SW 1271 (cell line): ENCODE measurements at places on chromosomes 16 and 17.

DNA sequence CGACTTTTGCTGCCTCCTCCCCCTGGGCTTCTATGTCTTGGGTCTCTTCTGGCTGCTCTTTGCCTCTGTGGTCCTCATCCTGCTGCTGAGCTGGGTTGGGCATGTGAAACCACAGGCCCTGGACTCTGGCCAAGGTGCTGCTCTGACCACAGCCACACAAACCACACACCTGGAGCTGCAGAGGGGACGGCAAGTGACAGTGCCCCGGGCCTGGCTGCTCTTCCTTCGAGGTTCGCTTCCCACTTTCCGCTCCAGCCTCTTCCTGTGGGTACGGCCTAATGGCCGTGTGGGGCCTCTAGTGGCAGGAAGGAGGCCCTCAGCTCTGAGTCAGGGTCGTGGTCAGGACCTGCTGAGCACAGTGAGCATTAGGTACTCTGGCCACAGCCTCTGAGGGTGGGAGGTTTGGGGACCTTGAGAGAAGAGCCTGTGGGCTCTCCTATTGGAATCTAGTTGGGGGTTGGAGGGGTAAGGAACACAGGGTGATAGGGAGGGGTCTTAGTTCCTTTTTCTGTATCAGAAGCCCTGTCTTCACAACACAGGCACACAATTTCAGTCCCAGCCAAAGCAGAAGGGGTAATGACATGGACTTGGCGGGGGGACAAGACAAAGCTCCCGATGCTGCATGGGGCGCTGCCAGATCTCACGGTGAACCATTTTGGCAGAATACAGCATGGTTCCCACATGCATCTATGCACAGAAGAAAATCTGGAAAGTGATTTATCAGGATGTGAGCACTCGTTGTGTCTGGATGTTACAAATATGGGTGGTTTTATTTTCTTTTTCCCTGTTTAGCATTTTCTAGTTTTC lies 2.3 kb downstream of the GP1BA start:
- peak; percentile 38 for DNase-seq

- no peak for DNase-seq
These were observed 36.8 kb downstream of the MGAT5B start for GRCh38 chr17:76905036-76905435.

GRCh38 chr17:79411419-79411818 lies 199.4 kb downstream of the RBFOX3 start:
- no peak for DNase-seq

DNA sequence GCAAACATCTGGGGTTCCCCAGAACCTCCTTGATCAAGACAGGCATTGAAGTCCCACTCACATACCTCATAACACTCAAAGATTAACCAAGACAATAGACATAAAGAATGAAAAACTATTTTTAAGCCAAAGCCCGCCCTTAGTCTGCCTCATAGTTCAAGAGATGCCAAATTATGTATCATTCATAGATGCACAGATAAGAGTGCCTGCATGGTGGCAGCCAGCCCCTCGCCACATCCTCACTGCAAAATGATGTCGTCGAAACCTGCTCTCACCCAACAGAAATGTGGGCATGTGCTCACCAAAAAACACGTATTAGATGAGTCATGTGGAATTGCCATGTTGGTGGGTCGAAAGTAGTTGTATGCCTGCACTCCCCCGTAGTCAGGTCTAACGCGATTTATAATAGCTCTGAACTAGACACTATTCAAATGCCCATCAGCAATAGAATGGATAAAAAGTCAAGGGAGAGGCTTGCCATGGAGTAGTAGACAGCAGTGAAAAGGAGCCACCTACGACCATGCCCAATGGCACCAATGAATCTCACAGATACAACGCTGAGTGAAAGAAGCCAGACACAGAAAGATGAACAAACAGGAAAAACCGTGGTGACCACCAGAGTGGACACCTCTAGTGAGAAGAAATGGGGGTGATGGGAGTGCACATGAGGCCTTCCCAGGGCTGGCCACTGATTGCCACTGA lies 64.8 kb downstream of the C16orf95 start:
- no peak for DNase-seq

DNA sequence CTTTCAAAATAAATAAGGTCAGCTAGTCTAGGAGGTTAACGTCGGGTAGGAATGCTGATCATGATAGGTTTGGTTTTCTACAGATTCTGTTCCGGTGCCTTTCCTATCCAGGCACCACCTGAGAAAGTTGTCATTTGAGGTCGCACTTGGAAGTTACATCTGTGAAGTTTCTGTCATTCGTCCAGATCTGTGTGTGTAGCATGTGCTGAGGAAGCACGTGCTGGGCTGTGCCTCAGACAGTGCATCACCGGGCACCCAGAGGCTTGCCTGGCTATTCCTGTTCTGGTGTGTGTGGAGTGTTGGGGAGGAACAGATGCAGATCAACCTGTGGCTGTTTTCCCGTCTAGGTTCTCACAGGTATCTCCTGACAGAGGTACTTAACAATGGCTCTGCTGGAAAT lies 42.6 kb downstream of the DNAJA2 start:
- DNase-seq = no peak

GRCh38 chr16:79177018-79177417 lies 423.5 kb downstream of the MAF start:
- DNase-seq = no peak

GRCh38 chr16:34803683-34804416 lies 1344.4 kb downstream of the TP53TG3F start:
- DNase-seq = no peak

DNA sequence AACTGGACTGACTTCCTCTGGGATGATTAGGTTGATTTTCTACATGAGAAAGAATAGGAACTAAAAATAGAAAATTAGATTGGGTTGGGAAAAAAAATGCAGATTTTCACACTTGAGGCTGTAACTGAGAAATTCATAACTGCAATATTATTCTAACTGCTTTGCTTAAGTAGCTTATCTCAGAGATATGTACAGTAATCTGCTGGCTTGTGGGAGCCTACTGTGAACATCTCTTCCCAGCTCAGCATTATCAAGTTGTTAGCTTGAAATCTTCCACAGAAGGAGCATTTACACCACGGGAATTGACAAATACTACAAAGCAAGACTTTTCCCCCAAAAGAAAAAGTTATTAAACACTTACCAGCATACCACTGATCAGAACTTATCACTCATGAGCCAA lies 58.9 kb downstream of the CNTNAP4 start:
- no peak for DNase-seq

DNA sequence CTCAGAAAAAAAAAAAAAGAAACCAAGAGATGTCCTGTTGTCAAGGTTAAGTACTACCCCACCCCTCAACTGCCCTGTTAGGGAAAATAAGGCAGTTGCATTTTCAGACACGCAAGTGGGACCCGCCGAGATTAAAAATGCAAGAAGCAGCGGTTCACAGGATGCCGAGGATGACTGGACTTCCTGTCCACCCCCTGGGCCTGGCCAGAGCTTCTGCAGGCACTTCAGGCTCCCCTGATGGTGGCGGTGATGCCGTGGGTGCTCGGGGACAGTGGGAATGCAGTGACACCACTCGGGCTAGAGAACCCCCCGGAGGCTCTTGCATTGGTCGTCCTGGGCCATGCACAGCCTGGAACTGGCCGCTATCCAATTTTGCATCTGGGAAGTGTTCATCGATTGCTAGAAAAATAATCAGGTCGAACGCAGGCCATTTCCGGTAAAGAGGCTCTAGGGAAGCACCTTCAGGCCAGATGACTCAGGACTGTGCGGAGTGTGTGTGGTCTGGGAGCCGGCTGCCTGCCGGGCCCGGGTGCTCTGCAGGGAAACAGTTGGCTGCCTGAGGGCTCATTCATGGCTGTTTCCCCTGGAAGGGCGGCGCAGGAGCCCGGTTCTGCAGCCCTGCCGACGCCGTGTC lies 13.4 kb upstream of the CRISPLD2 start:
- DNase-seq = peak; percentile 63

DNA sequence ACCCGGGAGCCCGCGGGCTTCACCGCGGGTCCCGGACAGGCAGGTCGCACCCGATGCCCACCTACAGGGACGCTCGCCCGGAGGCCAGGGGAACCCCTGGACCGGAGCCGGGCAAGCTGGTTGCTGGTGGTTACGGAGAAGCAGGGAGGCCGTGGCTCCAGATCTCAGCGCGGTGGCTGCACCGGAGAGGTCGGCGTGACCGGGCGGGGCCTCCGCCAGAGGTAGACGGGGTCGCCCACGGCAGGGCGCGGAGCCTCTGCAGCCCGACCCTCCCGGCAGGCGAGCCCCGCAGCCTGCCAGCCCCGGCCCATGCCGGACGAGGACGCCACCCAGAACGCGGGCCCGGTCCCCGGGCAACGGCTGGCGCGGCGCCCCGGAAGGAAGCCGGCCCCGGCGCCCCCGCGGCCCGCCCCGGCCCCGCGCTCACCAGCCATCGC lies 341 bp downstream of the PCYT2 start:
- no peak for DNase-seq

GRCh38 chr17:71472809-71473789 lies 647.7 kb upstream of the SOX9 start:
- peak; percentile 17 for DNase-seq

- DNase-seq = no peak
These were observed 38.0 kb upstream of the MNT start for GRCh38 chr17:2438823-2439222.

DNA sequence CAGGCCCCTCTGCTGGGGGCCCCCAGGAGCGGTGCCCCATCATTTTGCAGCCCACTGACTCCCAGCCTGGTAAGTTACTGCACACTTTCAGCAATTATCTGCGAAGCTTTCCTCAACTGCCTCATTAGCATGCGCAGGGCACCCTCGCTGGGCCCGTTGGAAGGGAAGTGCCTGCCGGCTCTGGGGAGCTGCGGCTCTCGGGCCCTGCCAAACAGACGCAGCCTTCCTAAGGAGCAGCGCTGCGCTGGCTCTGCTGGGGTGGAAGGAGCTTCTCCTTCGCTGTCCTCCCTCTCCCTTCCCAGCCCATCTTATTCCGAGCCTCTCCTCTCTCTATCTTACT lies 71.0 kb downstream of the RBBP6 start:
- no peak for DNase-seq

DNA sequence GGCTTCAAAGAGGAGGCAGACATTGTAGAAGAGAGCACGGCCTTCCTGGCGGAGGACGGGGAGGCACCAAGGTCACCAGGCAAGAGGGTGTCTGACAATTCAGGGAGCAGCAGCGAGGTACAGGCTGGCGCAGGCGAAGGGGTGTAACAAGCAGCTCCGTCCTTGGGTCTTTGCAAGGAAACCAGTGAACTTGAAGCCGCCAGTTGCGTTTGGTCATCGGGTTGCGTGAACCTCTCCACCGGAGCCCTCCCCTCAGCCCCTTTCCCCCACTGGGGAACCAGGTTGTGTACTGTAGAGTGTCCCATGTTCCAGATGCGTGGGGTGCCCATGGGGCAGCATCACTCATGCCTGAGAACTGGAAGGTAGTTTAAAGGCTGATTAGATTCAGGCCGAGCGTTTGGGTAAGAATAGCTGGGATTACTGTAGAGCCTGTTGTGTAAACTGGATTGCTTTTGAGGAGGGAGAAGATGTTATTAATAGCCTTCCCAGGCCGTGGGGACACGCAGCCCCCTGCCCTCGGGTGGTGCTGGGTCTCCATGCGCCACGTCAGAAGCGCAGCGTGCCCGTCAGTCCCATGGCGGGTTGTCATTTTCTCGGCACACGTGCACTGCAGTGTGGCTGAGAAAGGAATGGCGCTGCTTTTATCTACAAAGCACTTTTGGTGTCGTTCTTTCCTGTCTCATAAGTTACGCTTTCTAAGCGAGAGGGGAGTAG lies 2.5 kb downstream of the MRPL12 start:
- no peak for DNase-seq

DNA sequence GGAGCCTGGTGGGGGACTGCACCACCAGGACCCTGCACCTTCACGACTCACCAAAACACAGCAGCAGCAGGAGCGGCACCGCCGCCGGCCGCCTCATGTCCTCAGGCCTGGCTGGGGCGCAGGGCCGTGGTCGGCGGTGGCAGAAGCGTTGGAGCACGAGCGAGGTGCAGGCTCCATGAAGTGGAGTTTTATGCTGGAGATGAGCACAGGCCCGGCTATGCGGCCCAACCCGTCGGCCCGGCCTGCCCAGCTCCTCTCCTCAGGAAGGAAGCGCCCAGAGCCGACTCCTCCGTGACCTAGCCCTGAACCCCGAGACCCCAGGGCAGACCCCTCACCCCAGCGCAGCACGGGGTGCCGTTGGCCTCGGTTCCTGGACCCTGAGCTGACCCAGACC lies at the start of gene PRSS27:
TSS of gene PRSS27 (minus strand) at position 161 of the 394 bp plus-strand sequence. CDS start at position 97, 64 bp downstream.
- no peak for DNase-seq

DNA sequence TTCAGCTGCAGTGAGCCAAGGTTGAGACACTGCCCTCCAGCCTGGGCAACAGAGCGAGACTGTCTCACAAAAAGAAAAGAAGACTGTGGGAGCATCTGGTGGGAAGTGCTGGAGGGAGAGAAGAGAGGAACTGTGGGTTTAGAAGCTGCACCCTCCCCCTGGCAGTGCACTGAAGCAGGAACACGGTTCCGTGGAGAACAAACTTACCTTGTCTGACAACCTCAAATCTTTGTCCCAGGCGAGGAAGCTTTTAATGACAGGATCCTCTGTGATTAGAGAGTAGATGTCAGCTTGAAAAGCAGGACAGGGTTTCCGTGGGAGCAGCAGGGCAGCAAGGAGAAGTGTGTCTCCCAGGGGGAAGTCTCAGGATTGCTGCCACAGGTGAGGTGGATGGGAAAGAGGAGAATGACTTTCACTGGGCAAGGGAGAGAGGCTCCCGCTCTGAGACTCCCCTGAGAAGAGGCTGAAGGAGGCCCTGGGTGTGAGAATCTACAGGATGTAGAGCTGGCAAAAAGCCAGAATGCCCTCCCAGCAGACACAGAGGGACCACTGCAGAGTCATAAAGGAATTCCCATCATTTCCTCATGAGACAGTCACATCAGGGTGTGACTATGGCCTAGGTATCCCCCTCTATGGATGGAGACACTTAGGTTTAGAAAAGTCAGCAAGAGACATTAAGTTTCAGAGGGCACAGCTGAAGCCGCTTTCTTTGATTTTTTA lies 22.9 kb downstream of the PRR11 start:
- no peak for DNase-seq

- no peak for DNase-seq
These were observed 28.5 kb upstream of the KDM8 start for GRCh38 chr16:27174798-27175197.

- no peak for DNase-seq
These were observed 49.3 kb downstream of the ABCC12 start for GRCh38 chr16:48106446-48106845.

DNA sequence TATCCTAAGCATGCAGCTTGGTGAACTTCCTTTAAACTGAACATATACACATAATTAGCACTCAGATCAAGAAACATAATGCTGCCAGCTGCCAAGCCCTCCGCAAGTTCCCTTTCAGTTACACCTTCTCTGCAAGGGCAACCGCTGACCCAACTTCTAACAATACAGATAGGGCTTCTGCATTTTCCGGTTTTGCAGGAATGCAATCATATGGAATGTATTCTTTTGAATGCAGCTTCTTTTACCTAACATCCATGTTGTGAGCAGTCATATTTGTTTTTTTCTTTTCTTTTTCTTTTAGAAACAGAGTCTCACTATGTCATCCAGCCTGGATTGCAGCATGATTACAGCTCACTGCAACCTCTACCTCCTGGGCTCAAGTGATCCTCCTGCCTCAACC lies 110.7 kb downstream of the GSG1L start:
- DNase-seq = no peak

DNA sequence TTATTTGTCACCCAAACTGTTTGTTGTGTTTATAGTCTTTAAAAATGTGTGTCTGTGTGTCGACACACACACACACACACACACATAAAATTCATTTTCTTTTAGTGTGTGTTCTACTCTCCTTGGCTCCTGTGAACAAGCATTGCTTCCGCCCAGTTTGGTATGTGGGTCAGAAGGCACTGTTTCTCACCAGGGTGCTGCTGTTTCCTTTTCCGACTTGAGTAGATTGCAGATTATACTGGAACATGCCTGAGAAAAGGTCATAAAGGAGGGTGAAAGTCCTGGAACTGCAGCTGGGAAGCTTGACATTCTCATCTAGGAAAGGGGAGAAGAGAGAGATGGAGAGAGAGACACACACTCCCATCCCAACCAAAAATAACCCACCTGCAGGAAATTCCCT lies 330.3 kb downstream of the BCAS3 start:
- no peak for DNase-seq
